ENCODE measurements at places on chromosomes 1 and 21. TPM values are rescaled to one million over a fixed set of nuclear protein-coding genes. Genes with fewer than 3 reads are reported as not detected.

ADAMTS5 gene
- 0.80 TPM for total RNA-seq

LCE2C gene
- not detected for total RNA-seq

GRCh38 chr1:244047621-244048255, 3.3 kb upstream of the ZBTB18 start:
- ATAC-seq = peak; percentile 55

GRCh38 chr1:8632102-8632501, 185.3 kb downstream of the RERE start:
- no peak for ATAC-seq

DNA sequence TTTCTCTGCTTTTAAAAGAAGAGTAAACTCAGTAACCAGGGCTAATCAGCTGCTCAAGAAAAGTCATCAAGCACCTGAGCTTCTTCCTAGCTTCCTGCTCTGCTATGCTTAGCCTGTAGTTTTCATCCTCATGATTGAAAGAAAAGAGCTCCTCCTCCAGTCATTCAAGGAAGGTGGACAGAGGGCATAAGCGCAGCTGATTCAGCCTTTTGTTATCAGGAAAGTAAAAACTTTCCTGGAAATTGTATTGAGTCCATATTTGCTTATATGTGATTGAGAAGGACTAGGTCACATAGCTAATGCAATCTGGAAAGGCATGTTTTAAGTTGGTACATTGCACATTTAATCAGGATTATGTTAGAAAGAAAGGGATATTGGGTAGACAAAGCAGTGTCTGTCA, 8.5 kb upstream of the BACH1 start:
- no peak for ATAC-seq

- no peak for ATAC-seq
Observed at GRCh38 chr1:30518696-30519095, 204.7 kb downstream of the MATN1 start.

GRCh38 chr1:66223681-66224080, 310.3 kb upstream of the SGIP1 start:
- no peak for ATAC-seq

DNA sequence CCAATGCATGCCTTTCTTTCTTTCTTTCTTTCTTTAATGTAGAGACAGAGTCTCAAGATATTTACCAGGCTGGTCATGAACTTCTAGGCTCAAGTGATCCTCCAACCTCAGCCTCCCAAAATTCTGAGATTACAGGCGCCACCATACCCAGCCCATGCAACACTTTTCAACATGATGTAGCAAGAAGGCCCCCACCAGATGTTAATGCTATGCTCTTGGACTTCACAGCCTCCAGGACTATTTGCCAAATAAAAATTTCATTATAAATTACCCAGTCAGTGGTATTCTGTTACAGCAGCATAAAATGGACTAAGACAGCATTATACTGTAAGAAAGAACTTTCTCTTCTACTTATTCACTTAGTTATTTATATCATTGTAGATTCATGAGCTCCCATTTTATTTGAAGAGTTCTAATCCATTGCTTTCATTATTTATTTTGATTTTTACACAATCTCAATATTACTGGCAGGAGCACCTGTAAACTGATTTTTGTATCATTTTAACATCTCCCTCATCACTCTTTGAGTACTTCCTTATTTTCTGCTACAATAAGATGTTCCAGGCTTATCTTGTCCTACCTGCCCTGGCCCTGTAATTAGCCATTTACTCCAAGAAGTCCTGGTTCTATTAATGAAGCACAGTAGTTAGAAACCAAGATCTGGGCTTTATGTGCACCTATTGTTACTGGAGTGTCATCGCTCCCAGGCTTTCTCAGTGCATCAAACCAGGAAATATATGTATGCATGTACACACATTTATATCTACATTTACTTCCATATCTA, 4.8 kb upstream of the RCSD1 start:
- ATAC-seq = no peak
